ENCODE measurements at places on chromosomes 3 and 15. TPM values are rescaled to one million over a fixed set of nuclear protein-coding genes. Genes with fewer than 3 reads are reported as not detected.

- H3K27ac ChIP-seq = no peak overlapping the region
- peaks cover 59% of the 10 kb centered on the region for H3K4me1 ChIP-seq
- DNase-seq = no peak
Measured at GRCh38 chr15:96349857-96350720, 19.6 kb downstream of the NR2F2 start.

- H3K27me3 ChIP-seq = no peaks in the 10 kb centered on the region
- H3K4me1 ChIP-seq = peaks cover 6% of the 10 kb centered on the region
- DNase-seq = no peak
- no peak overlapping the region for H3K27ac ChIP-seq
Measured at GRCh38 chr15:80590761-80591355, 104.3 kb upstream of the ABHD17C start.

- H3K27ac ChIP-seq = no peak overlapping the region
- no peaks in the 10 kb centered on the region for H3K27me3 ChIP-seq
- DNase-seq = no peak
- peaks cover 39% of the 10 kb centered on the region for H3K4me1 ChIP-seq
Measured at GRCh38 chr3:69326855-69327300, 59.0 kb downstream of the FRMD4B start.

DNA sequence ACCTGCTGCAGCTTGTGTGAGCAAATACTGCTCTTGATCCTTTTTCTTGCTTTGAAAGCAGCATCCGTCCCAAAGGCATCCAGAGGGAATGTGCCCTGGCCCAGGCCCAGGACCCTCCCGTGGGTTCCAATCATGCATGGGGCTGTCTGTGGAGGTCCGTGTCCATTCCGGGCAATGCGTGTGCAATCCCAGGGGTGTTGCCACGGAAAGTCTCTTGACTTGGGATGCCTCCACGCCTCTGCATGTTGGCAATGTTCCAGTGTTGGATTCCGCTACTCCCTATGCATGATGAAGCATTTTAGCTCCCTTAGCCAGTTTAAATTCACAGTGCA is 105.7 kb downstream of the SNRPN start:
- peaks cover 99% of the 10 kb centered on the region for H3K36me3 ChIP-seq
- H3K4me3 ChIP-seq = peak overlapping the region; percentile 90
- peak overlapping the region; percentile 37 for H3K27ac ChIP-seq
- H3K27me3 ChIP-seq = peaks cover 69% of the 10 kb centered on the region
- H3K4me1 ChIP-seq = no peaks in the 10 kb centered on the region

- no peak overlapping the region for H3K27ac ChIP-seq
- peaks cover 22% of the 10 kb centered on the region for H3K27me3 ChIP-seq
- peaks cover 3% of the 10 kb centered on the region for H3K36me3 ChIP-seq
Measured at GRCh38 chr3:195907684-195907933, 742 bp downstream of the TNK2 start.

DNA sequence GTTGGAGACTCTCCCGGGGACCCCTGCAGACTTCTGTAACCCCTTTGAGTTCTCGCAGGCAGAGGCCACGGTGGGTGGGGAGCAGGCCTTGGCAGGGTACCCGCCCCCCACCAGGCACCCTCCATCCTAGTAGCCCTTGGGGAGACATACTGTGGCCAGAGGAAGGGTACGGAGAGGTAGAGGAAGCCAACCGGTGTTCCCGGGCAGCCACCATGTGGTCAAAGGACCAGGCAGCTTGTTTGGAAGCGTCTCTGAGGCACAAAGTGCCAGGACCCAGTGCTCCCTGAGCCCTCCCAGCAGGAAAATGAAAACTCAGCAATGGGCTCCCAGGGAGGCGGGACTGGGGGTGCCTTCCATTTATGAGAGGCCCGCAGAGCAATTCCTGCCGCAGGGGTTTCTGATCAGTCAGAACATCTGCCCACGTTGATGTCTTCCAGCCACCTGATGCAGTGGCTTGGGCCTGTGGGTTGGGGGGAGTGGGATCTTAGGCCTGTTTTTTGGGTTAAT is 53.0 kb upstream of the CGNL1 start:
- H3K4me3 ChIP-seq = no peak overlapping the region
- H3K27ac ChIP-seq = no peak overlapping the region
- peaks cover 21% of the 10 kb centered on the region for H3K27me3 ChIP-seq
- peaks cover 49% of the 10 kb centered on the region for H3K4me1 ChIP-seq
- peaks cover 10% of the 10 kb centered on the region for H3K36me3 ChIP-seq

GRCh38 chr3:9718118-9718517 is 13.4 kb upstream of the BRPF1 start:
- no peak for DNase-seq
- H3K27me3 ChIP-seq = peaks cover 1% of the 10 kb centered on the region
- H3K27ac ChIP-seq = no peak overlapping the region
- no peak overlapping the region for H3K4me3 ChIP-seq
- H3K4me1 ChIP-seq = no peaks in the 10 kb centered on the region

DNA sequence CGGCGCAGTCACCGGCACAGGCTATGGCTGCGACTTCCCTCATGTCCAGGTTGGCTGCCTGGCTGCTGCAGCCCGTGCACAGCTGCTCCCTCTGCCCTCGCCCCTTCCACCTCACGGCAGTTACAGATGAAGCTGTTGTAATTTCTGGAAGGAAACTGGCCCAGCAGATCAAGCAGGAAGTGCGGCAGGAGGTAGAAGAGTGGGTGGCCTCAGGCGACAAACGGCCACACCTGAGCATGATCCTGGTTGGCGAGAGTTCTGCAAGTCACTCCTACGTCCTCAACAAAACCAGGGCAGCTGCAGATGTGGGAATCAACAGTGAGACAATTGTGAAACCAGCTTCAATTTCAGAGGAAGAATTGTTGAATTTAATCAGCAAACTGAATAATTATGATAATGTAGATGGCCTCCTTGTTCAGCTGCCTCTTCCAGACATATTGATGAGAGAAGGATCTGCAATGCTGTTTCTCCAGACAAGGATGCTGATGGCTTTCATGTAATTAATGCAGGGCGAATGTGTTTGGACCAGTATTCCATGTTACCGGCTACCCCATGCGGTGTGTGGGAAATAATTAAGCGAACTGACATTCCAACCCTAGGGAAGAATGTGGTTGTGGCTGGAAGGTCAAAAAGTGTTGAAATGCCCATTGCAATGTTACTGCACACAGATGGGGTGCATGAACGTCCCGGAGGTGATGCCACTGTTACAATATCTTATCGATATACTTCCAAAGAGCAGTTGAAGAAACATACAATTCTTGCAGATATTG is 13.2 kb upstream of the GNB4 start:
- peaks cover 2% of the 10 kb centered on the region for H3K27me3 ChIP-seq
- peaks cover 17% of the 10 kb centered on the region for H3K4me1 ChIP-seq
- DNase-seq = no peak
- H3K4me3 ChIP-seq = no peak overlapping the region

GRCh38 chr3:38264353-38264771 is 1.2 kb upstream of the SLC22A13 start:
- no peak overlapping the region for H3K4me3 ChIP-seq
- no peak overlapping the region for H3K27ac ChIP-seq
- no peaks in the 10 kb centered on the region for H3K27me3 ChIP-seq
- DNase-seq = no peak

Gene CD86
- total RNA-seq = not detected

DNA sequence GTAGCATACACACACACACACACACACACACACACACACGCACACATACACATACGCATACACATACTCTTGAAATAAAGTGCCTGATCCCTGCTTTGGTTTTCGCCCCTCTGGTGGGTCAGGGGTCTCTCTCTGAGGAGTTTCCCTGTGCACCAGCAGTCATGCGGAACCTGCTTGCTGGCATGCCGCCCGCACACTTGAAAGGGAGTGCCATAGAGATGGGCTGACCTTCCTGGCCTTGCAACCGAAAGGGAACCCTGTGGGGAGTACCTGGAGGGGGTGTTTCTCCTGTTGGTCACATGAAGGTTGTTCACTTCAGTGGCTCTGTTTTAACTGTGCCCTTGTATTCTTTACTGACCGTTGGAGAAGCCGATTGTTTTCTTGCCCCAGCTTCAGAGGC is 752.3 kb downstream of the NR2F2 start:
- H3K4me1 ChIP-seq = peaks cover 1% of the 10 kb centered on the region
- H3K36me3 ChIP-seq = no peaks in the 10 kb centered on the region
- no peak overlapping the region for H3K27ac ChIP-seq
- H3K4me3 ChIP-seq = no peak overlapping the region

Gene RBP2
- not detected for total RNA-seq

Gene CISH
- 2.6 TPM for total RNA-seq

- peaks cover 5% of the 10 kb centered on the region for H3K27me3 ChIP-seq
- H3K4me3 ChIP-seq = no peak overlapping the region
- H3K4me1 ChIP-seq = peaks cover 11% of the 10 kb centered on the region
- no peak overlapping the region for H3K27ac ChIP-seq
- no peaks in the 10 kb centered on the region for H3K36me3 ChIP-seq
- DNase-seq = no peak
Measured at GRCh38 chr3:153289334-153289808, 127.3 kb downstream of the RAP2B start.

Gene EOMES
- total RNA-seq = 5.1 TPM

Gene ARIH2
- total RNA-seq = 57.0 TPM

DNA sequence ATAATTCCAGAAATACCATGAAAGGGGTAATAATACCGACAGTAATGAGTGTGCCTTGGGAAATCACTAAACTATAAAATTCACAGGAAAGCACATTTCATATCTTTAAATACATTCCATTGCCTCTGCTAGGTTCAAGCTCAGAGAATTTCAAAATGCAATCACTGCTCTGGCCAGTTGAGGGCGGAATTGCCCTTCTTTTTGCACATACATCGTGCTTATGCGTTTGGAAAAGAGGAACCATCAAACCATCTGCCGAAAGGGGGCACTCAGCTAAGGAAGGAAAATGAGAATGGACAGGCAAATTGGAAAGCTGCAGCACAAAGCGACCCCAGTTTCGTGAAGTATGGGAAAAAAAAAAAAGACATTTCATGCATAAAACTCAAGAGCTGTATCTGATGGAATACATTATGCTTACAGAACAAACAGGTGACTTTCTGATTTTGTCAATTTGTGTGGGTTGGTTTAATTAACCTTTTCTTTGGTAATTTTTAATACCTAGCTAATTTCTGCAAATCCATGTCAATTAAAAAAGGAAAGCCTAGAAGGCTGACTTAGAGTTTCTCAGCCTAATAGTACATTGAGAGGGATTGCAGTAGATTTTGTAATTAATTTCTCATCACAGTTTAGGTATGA is 61.4 kb downstream of the TUSC7 start:
- H3K4me1 ChIP-seq = no peaks in the 10 kb centered on the region
- H3K4me3 ChIP-seq = no peak overlapping the region
- no peak overlapping the region for H3K27ac ChIP-seq
- no peaks in the 10 kb centered on the region for H3K27me3 ChIP-seq

GRCh38 chr3:129661766-129662165 is 55.3 kb upstream of the PLXND1 start:
- H3K36me3 ChIP-seq = no peaks in the 10 kb centered on the region
- H3K27ac ChIP-seq = no peak overlapping the region
- H3K4me1 ChIP-seq = peaks cover 36% of the 10 kb centered on the region
- DNase-seq = no peak

Gene ARMC8
- total RNA-seq = 39.6 TPM

DNA sequence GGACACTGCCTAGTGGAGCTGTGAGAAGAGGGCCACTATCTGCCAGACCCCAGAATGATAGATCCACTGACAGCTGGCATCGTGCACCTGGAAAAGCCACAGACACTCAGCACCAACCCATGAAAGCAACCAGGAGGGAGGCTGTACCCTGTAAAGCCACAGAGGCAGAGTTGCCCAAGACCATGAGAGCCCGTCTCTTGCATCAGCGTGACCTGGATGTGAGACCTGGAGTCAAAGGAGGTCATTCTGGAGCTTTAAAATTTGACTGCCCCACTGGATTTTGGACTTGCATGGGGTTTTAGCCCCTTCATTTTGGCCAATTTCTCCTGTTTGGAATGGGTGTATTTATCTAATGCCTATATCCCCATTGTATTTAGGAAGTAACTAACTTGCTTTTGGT is 83.5 kb upstream of the P3H2 start:
- H3K27ac ChIP-seq = no peak overlapping the region
- no peak for DNase-seq
- no peaks in the 10 kb centered on the region for H3K36me3 ChIP-seq
- H3K27me3 ChIP-seq = no peaks in the 10 kb centered on the region
- no peaks in the 10 kb centered on the region for H3K4me1 ChIP-seq

Gene BBX
- 54.3 TPM for total RNA-seq

DNA sequence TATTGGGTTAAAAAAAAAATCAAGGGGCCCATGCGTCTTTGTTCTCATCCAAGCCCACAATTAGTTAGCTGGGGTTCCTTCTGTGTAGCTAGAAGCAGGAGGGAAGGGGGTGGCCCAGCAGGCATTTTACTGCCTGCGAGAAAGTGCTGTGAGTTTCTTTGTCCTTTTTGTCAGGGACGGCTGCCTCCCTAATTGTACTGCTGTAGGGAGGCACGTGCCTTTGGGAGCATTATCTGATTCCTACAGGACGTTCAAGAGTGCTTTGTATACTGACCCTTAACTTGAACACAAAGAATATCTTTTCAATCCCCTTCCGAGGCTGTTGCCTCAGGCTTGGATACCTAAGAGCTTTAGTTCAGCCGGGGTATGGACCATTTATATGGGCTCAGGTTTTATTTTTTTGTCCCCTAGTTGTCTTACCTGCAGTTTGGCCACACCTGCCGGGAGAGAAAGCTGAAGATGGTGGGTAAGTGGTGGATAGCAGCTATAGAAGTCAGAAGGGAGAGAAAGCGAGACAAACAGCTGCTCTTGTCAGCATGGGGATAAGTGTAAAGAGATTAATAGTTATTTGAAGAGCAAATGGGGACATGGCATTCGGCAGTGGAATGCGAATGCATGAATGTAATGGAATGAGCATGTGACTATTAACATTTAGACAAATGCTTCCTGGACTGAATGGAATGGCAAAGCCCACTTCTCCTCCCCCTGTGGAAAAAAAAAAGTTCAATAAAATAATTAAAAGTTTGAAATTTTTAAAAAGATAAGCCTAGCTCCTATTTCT is 175.2 kb downstream of the TP63 start:
- H3K36me3 ChIP-seq = no peaks in the 10 kb centered on the region
- no peaks in the 10 kb centered on the region for H3K27me3 ChIP-seq

Gene SLC15A2
- total RNA-seq = 4.9 TPM

DNA sequence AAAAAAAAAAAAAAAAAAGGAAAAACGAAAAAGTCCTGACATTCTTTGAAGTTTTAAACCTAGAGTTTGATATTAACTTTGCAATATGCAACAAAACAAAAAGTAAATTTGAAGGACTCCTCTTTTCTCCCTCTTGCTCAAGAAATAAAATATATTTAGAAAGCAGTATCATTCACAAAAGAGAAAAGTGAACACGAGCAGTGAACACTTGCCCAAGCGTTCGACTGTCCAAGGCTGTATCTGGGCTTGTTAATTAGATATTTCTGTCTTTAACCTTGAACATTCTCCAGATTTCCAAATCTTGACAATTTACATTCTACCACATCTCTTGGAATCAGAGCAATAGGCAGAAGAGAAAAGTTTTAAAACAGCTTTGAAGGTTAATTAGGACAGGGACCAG is 357.7 kb downstream of the TIGIT start:
- H3K4me3 ChIP-seq = no peak overlapping the region
- H3K27me3 ChIP-seq = no peaks in the 10 kb centered on the region
- H3K4me1 ChIP-seq = no peaks in the 10 kb centered on the region
- DNase-seq = no peak
- H3K36me3 ChIP-seq = no peaks in the 10 kb centered on the region
